Right cardiac atrium (tissue), 5 donors: ENCODE measurements at places on chromosomes 12 and 14. TPM values are rescaled to one million over a fixed set of nuclear protein-coding genes. Genes with fewer than 3 reads are reported as not detected.

- DNase-seq, result no peak
Observed at GRCh38 chr14:34361504-34362011, 100.5 kb downstream of the SPTSSA start.

Gene ACOT6
- not detected for polyA plus RNA-seq

DNA sequence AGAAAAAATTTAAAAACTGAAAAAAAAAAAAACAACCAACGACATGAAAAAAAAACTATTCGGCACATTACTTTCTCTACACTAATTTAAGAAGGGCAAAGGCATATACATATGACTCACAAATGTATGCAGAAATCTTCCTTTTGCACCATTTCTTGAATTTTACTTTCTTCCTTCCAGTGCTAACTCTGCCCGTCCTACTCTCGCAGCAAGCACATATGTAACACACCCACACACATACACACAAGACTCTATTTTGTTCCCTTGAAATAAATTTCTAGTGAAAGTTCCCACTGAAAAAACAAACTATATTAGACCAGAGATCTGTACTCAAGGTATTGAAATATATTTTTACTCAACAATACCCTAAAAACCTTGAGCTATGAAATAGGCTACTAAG lies 14.6 kb downstream of the BTG1 start:
- DNase-seq, result no peak

DNA sequence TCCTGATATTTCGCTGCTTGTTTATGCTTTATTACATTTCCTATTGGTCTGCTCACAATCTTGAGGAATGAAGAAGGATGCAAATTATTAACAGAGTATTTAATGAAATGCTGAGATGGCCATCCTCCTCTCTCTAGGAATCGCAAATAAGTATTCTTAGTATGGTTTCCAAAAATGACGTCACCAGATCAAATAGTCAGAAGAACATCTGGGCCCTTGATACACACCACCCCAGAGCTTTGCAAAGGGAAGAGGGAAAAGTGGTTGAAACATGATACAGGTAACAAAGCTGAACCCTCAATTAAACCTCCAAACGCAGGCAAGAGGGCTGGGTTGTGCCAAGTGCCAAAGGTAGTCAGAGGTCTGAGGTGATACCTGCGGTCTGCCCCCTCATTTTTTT lies 107.3 kb downstream of the BCL11B start:
- no peak for DNase-seq

DNA sequence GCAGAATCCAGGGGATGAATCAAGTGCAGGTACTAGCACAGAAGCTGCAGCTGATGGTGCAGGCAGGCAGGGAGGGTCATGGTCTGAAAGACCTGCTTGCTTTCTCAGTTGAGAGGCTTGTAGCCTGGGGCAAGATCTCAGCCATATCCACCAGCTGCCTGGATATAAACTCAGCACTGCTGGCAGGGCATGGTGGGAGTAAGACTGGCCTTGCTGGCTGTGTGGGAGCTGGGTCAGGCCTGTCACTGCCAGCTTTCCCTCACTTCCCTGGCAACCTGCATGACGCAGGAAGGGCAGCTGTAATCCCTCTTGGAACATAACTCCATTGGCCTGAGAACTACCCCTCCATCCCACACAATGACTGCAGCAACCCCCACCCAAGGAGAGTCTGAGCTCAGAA lies 230.1 kb downstream of the ANO6 start:
- no peak for DNase-seq

DNA sequence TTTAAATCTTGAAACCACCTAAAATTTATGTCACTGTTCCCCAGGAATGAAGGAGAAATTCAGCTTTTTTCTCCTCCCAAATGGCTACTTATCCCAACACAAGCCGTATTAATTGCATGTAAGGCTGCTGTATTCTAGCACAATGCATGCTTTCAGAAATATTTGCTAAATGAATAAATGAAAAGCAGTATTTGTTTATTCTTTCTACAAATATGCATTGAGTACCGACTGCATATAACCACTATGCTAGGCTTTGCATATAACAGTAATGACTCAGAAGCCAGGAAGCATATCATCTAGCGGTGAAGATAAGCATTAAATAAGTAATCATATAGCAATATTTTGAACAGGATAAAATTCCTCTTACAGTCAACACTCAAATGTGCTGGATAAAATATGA lies 5.7 kb upstream of the LRR1 start:
- no peak for DNase-seq

GRCh38 chr12:16348435-16349130 lies 1.1 kb downstream of the MGST1 start:
- DNase-seq, result no peak

DNA sequence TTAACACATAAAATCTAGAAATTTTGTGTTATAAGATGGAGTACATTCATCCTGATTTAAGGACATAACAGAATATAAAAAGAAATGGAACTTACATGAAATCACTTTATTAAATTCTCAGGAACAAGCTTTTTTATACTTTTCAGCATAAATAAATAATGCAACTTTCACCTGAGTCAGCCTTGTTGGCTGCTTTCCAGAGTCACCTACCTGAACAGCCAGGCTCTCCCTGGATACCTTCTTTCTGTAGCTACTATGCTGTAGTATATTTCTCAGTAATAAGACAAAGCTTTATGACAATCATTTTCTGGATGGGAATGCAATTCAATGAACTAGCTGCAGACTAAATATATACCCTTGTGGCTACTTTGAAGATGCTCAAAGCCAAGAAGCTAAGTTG lies 111.9 kb downstream of the NTS start:
- no peak for DNase-seq

DNA sequence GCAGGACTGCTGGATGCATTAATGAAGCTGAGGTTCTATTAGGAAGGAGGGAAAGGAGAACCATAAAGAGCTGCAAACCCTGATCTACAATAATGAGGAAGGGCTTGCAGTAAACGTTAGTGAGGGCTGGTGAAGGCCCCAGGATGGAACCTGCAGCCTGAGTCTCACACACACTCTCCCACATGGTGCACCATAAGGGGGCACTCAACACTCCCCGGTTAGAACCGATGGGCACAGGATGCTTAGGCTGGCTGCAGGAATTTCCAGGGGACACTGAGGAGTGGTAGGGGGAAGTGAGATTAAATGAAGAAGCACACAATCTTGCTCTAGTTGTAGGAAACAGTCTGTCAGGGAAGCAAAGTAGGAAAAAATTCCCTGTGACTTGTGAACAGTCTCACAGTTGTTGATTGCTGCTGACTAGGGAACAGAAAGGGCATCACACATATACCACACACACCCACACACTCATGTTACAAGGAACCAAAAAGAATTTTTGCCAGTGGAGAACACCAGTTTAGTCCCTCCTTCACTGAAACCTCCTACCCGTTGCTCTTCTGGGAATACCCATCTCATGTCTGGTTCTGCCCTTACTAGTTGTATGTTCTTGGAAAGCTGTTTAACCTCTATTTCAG lies 56.2 kb upstream of the FERMT2 start:
- no peak for DNase-seq

Gene KRT77
- polyA plus RNA-seq, result not detected

Gene CLEC6A
- not detected for polyA plus RNA-seq

DNA sequence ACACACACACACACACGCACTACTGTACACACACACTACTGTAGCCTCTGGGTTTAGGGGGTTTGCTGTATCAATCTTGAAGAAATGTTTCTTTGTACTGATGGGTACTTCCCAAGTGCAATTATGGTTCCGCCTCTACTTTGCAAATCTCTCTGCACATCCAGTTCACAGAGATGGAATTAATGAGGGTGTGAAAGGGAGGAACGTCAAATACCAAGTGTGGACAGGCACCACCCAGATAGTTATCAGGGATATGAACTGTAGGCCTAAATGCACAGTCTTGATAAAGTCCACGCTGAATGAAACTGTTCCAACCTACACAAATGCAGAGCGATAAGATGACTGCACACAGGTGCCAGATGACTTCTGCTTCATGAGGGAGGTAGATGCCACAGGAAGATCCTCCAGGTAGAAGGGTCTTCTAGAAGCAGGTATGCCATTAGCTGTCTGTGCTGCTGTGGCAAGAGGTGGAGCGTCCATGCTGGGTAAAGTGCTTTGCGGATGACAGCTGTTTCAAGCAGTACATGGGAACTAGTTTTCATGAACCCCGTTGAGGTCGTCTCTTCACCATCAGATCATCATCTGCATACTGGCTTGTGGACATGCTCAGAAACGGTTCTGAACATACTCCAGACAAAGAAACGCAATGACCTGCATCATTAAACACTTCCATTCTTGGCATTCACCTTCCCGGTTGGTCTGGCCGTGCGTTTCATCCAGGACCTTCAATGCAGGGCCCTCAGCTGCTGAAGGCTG lies 314.3 kb upstream of the RTL1 start:
- peak; percentile 15 for DNase-seq

DNA sequence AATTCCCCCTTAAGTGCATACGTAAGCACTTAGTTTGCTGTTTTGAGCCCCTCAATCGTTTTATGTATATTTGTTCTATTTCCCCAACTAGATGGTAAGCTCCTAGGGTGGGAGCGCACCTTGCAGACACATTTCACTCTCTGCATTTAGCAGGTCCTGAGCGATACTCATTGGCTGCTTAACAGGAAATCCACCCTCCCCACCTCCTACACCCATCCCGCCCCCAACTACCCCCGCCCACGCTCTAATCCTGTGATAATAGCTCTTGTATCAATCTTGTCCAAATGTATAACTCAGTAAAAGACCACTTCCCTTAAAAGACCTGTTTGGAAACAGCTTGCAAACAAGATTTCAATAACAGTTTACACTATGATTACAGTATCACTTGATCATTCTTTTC lies 8.1 kb downstream of the LPAR5 start:
- DNase-seq, result no peak
